ENCODE measurements at places on chromosomes 6 and 20.

DNA sequence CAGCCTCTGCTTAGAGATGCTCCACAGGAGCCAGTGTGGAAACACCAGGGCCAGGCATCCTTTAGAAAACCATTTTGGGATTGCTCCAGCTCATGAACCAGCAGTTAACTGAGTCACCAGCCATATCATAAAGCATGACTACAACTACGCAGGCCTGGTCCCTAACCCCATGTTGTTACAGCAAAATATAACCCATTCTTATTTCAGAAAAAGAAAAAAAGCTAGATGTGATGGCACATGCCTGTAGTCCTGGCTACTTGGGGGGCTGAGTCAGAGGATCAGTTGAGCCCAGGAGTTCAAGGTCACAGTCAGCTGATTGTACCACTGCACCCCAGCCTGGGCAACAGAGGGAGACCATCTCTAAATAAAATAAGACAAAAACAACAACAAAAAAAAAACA is 36.8 kb downstream of the C6orf15 start:
- no peak for DNase-seq

DNA sequence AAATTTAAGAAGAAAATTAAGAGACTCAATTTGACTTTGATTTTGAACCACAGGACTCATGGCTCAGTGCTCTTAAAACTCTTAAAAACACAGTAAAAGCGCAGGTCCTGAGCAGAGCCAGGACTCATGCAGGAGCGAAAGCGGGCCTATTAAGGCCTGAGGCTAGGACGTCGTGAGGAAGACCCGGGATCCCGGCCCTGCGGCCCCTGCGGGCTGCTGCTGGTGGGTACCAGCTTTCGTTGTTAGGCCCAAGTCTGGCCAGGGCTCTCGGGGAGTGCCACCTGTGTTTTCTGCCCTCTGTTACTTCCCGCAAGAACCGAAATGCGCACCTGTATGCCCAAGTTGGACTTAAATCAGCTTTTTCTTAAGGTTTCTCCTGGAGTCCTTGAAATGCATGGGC is 3.4 kb upstream of the PAX1 start:
- no peak for DNase-seq

DNA sequence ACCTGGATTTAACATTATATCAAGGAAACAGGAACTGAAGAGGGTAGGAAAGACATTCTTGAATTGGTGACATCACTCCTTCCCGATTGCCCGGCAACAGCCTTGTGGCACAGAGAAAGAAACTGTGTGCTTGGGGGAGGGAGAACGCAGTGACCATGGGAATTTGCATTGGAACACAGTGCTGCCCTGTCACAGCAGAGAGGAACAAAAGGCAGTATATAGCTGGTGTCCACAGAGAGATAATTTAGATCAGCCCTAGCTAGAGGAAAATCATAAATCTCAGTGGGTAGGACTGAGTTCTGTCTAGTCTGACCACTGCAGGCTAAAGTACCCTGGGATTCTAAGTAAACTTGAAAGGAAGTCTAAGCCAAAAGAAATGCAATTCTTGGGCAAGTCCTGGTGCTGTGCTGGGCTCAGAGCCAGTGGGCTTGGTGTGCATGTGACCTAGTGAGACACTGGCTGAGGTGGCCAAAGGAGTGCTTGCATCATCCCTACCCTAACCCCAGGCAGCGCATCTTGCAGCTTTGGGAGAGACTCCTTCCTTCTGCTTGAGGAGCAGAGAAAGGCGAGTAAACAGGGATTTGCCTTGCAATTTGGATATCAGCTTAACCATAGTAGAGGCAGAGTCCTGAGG is 697.6 kb downstream of the HACE1 start:
- no peak for DNase-seq

GRCh38 chr6:38522322-38522721 is 117.4 kb downstream of the BTBD9 start:
- no peak for DNase-seq

- DNase-seq = no peak
Observed at GRCh38 chr20:1423625-1424106, 30.8 kb upstream of the FKBP1A start.

- no peak for DNase-seq
Observed at GRCh38 chr6:152625213-152625612, 11.9 kb downstream of the SYNE1 start.

DNA sequence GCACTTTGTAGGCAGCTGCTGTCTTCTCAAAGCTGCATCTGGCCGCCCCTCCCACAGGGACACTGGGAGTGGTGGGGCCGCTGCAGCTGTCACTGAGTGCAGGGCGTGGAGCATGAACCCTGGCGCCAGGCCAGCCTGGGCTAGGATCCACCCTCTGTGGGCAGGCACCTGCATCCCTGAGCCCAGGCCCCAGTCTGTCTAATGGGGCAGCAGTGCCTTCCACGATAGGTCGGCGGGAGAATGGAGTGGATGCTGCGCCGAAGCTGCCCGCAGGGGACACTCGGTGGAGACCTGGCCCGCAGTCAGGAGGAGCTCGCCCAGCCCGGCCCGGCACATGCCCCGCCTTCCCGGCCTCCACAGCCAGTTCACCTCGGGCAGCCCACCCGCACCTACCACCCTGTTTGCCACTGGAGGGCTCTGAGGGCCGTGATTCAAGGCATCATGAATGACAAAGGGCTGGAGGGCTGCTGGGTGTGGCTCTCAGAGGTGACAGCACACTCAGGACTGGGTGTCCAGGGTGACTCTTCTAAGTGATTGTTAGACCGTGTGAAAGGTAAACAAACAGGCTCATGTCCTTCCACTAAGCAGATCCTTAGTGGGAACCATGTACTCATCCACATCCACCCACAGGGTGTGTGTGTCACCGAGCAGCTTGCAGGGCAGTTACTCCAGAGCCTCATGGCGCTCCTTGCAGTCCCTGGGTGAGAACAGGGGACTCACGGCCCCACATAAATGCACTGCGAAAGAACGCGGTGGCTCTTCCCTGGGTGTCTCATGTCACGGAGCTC is 133.9 kb downstream of the AGPAT4 start:
- no peak for DNase-seq

GRCh38 chr6:30162265-30163089 is 869 bp upstream of the TRIM15 start:
- no peak for DNase-seq

DNA sequence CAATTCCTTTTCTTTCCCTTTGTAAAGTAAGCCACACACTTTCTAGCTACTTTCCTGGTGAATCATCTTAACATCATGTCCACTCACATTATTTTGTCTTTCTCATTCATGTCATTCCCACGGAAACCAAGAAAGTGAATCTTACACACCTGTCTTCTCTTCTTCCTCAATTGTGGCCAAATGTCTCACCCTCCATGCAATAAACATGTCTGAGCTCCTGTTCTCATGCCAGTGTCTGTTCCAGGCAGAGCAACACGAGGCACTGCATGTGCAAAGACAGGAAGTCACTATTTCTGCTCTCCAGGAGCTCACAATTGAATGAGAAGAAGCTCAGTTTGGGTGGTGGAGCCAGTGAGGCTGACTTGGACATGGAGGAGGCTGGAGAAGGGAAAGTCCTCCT is 29.0 kb upstream of the TMEM244 start:
- DNase-seq = no peak

DNA sequence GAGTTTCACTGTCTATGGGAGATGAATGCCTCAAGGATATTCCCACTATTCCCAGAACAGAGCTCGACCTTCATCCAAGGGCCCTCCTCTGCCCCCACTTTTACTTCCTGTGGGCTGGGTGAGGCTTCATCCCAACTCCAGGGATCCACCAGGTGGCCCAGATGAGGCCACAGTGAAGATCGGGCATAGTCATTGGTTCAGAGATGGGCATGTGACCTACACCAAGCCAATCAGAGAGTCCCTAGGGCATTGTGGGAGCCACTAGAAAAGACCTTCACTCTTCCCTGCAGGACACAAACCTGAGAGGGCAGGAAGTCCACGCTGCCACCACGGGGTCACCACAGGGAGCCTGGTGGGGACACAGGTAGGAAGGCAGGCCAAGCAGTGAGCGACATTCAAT is 72.9 kb upstream of the SLC22A16 start:
- DNase-seq = no peak

GRCh38 chr6:113120582-113121285 is 736.4 kb upstream of the MARCKS start:
- DNase-seq = no peak

Measured in T-cell (primary cell).